ENCODE measurements at places on chromosomes 11 and 22. TPM values are rescaled to one million over a fixed set of nuclear protein-coding genes. Genes with fewer than 3 reads are reported as not detected.
A peak's percentile ranks its signal among the peaks of the same experiment; 100 is the strongest.

The CSF2RB gene
- total RNA-seq = under 0.01 TPM

DNA sequence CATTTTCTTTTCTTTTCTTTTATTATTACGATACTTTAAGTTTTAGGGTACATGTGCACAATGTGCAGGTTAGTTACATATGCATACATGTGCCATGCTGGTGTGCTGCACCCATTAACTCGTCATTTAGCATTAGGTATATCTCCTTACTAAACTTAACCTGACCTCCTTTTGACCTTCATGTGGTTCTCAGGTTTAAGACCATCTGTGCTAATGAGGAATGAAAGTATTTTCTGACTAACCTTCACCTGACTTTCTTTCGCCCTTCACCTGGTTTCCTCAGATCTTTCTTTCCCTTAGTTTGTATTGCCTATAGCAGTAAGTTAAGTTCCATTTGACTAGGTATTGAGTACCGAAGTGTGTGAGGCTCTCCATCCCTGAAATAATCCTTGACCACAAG is 6.5 kb downstream of the EXPH5 start:
- no peak for DNase-seq

DNA sequence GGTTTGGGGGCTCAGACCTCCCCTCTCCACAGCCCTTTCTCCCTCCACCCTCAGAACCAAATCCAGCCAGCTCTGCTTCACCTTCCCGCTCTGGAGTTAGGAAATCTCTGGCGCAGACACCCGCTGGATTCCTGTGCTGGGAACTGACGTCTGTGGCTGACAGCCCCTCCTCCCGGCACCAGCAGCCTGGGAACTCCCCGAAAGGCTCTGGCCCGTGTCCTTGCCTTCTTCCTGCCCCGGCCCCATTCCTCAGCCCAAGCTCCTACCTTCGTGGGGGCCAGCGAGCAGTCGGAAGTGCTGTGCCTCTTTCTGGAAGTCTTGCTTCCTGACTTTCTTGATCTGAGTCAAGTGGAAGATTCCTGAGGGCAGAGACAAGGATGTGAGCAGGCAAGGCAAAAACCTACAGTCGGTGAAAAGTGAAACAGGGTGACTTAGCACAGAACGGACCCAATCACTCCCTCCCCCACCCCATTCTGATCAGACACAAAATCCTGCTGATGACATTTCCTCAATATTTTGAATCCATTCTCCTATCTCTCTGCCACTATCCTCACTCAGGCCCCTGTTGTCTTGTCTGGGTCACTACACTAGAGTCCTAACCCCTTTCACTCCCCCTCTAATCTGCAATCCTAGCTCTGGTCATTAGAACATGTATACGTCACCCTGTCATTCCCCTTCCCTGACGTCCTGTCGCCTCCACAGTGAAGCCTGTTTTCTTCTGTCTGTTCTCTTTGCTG is 34.1 kb downstream of the CHRDL2 start:
- peak; percentile 37 for DNase-seq

The CNGA4 gene
- not detected for total RNA-seq

The APOL5 gene
- not detected for total RNA-seq

The RIMBP3B gene
- total RNA-seq = 0.29 TPM

The IL10RA gene
- 0.46 TPM for total RNA-seq

The TNNT3 gene
- total RNA-seq = not detected

DNA sequence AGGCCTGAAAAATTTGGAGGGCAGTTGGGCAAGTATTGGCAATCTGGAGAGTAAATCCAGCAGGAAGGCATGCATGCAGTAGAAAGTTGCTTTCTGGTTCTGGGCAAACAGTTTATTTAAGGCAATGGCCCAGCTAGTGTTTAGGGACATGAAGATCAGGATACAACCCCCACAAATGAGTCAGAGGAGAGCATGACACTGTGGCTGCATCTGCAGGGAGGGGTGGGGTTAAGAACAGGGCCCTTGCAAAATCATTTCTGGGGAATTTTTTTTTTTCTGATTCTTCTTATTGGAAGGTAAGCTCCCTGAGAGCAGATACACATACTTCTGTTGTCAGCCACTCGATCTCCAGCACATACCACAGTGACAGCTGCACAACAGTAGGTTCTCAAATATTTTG is 61.1 kb downstream of the FDX1 start:
- DNase-seq = peak; percentile 15

DNA sequence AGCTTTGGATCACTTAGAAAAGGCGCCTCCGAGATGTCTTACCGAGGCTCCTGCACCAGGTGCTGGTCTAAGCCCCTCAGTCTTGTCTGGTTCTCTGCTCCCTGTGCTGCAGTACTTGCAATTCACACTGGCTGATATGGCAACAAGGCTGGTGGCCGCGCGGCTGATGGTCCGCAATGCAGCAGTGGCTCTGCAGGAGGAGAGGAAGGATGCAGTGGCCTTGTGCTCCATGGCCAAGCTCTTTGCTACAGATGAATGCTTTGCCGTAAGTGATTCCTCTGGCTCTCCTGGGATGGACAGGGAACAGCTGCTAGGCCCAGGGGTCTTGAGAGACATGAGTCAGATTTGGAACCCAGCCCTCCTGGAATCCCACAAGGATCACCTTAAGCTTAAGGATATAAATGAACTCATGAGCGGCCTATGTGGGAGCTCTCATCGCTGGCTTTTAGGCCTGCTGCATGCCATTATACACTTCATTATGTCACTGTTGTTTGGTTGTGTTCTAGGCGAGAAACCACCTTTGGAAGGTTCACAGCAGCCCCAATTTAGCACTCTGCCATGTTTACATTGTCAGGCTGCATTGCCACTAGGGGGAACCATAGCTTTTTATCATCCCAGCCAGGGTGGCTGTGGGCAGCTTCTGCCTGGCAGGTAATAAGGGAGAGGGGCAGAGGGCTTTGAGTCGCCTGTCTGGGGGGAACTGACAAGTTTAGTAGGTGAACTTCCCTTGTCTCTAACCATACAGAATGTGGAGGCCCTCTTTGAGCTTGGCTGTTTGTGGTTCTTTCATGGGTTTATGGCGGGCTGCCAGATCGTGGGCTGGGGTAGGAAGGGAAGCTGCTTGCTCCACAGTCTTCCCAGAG is 8.5 kb downstream of the ACAD8 start:
- DNase-seq = no peak

The KDM4D gene
- 1.8 TPM for total RNA-seq

The GRIK4 gene
- 0.06 TPM for total RNA-seq

GRCh38 chr22:33565580-33565995 is 354.7 kb downstream of the LARGE1 start:
- DNase-seq = no peak

GRCh38 chr11:25928076-25928475 is 403.9 kb upstream of the ANO3 start:
- no peak for DNase-seq

The DTX4 gene
- total RNA-seq = 3.0 TPM

The P2RY6 gene
- 4.0 TPM for total RNA-seq

The ASCL3 gene
- not detected for total RNA-seq

DNA sequence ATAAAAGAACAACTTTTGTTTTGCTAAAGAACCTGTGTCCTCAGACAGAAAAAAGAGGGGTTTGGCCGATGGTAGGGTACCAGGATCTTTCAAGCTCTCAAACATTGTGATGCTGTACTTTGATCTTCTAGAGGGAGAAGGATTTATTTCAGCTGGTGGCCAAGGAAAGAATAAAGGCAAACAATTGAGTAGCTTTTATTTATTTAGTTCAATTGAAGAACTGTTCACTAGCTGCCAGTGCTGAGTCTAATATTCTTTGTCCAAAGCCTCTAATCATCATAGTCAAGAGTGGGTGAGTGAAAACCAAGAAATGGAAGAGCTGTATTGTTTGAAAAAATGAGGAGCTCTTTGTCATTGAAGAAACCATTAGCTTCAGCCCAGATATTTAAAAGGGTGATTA is 138.4 kb downstream of the FAT3 start:
- no peak for DNase-seq

DNA sequence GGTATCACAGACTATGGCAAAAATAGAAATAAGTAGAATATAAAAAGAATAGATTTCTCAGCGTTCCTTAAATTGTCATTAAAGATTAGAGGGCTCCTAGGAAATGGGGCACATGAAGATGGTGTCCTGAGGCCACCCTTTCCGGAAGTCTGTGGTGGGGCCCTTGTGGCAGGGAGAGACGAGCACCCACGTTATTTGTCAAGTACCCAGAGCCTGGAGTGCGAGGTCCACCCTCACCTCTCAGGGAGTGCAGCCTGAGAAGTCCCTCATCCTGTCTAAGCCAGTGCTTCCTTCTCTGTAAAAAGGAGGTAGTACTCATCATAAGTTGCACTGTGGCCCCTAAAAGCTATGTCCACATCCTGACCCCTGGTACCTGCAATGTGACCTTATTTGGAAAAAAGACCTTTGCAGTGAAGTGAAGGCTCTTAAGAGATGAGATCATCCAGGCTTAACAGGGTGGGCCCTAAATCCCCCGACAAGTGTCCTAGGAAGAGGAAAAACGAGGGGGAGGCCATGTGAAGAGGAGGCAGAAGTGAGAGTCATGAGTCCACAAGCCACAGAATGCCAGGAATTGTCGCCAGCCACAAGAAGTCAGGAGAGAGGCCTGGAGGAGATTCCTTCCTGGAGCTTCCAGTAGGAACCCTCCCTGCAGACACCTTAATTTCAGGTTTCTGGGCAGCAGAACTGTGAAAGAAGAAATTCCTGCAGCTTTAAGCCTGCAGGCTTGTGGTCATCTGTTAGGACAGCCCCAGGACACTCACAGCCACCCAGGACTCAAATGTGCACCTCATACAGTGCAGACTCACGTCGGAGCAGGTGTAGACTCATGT is 76.8 kb upstream of the CCND1 start:
- DNase-seq = no peak

The HEPN1 gene
- total RNA-seq = not detected

DNA sequence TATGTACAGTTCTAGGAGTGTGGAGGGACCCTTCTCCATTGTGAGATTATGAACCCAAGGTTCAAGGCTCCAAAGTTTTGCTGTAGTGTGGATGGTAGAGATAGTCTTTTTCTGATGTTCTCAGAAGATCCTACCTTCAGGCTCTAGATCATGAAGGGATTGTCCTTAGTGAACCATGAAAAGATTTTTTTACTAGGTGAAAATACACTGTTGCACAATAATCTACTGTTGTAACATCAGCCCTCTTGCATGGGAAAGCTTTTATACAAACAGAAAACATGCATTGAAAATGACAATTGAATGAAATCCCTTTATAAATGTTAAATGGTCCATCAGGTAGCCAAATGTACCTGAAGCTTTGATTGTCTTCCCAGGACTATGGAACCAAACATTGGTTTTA is 177.8 kb downstream of the FAM76B start:
- no peak for DNase-seq

DNA sequence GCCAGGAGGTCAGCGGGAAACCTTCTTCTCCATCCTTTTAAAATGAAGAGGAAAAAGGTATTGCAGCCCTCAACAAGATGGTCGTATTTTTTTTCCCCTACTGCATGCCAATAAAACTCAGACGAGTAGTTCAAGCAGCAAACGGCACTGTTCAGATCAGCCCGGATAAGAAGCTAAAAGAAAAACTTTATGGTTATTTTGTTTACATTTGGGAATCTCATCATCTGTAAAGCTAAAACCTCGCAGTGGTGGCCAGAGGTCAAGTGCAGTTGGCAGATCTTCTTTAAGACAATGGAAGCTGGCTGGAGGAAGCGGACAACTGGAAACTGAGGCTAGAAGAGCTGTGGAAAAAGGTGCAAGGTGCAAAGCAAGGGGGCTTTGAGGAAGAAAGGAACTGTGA is 31.0 kb upstream of the CHRM4 start:
- no peak for DNase-seq

- DNase-seq = no peak
Observed at GRCh38 chr11:115100706-115101105, 403.5 kb downstream of the CADM1 start.

The GPHA2 gene
- total RNA-seq = not detected

The OR52N4 gene
- total RNA-seq = not detected

DNA sequence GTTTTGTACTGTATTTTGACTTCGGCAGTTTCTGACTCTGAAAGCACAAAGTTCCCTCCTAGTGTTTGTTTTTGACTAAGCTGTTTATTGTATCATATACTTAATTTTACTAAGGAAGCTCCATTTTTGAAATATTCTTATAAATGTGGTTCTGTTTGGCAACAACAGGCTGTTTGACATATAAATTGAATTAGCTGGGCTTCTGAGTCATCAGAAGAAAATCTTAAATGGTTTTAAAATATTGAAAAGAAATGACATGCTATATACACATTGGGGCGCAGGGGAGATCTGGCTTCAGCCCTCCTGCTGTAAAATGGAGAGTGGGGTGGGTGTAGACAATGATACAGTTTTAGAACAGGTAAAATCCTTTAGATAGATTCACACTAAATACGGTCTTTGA is 38.6 kb downstream of the SHISA8 start:
- DNase-seq = no peak

The AMPD3 gene
- total RNA-seq = 5.4 TPM

DNA sequence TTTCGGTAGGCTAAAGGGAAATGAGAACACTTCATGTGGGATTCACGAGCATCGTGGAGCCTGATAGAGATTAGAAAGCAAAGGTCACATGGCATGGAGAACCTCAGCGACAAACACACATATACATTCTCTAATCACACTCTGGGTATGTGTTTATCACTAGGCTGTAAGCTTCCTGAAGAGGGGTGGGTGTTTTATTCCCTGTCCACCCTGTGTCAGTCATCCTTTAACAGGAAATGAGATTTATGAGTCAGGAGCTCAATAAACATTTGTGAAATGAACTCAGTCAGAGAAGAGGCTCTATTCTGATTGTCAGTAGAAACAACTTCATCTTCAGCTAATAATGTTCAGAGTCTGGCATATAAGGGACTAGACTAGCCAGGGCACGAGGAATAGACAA is 71.7 kb upstream of the EIF3M start:
- DNase-seq = no peak

The PIH1D2 gene
- 0.36 TPM for total RNA-seq

The CABP4 gene
- not detected for total RNA-seq

DNA sequence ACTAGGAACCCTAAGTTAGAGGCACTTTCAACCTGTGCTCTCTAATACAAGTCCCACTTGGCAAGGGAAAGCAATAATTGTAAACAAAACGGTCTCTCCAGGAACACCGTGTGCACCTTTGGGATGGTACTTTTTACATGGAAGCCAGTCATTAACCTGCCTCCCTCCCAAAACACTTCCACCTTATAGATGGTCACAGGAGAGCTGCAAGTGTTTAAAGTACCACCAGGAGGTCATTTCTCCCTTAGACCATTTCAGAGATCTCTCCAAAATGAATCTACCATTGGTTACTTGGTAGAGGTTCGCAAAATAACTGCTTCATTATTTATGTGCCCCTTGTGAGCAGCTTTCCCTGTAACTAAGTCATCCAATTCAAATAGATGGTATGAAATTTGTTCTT is 375.3 kb downstream of the DYNC2H1 start:
- no peak for DNase-seq

The TBX10 gene
- total RNA-seq = not detected

- DNase-seq = no peak
Observed at GRCh38 chr11:130449996-130450769, 1.7 kb downstream of the ADAMTS15 start.

- DNase-seq = no peak
Observed at GRCh38 chr11:2592559-2593392, 107.0 kb downstream of the KCNQ1OT1 start.

DNA sequence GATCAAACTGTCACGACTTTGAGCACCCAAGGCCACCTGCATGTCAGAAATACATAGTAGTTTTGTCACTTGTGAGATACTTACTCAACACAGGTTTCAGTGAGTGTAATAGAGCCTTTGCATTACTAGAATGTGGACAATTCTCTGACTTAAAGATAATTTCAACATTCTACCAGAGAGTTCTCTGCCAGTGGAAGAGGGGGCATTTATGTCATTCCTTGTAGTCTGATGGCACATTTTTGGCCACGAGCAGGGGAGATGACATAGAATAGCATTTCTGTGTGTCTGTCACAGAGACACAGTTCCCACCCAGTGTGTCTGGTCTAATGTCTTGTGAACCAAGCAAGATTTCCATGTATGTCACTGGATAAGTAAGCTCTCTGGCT is 112.5 kb downstream of the DBX1 start:
- no peak for DNase-seq

The STK33 gene
- total RNA-seq = 14.4 TPM

The C11orf54 gene
- 24.6 TPM for total RNA-seq
